ENCODE measurements at places on chromosomes 7 and 10.

DNA sequence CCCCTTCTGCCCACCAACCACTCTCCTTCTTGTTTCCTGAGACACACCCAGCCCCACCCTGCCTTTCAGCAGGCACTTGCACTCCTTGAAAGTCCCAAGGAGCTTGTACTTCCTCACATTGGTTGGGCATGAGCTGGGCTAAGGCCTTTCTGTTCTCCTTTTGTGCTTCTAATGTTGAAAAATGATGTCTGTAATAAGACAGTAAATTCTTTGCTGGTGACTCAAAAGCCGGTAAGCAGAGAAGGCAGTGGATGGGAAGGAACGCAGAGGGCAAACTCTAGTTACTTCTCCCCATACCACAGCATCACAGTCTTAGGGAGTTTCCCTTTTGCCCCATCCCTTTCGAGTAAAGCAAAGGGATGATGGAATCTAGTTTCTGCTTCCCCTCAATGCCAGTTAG is 185.6 kb downstream of the PLXNA4 start:
- DNase-seq: no peak

GRCh38 chr10:91103384-91104192 is 116.9 kb upstream of the PCGF5 start:
- no peak for DNase-seq

DNA sequence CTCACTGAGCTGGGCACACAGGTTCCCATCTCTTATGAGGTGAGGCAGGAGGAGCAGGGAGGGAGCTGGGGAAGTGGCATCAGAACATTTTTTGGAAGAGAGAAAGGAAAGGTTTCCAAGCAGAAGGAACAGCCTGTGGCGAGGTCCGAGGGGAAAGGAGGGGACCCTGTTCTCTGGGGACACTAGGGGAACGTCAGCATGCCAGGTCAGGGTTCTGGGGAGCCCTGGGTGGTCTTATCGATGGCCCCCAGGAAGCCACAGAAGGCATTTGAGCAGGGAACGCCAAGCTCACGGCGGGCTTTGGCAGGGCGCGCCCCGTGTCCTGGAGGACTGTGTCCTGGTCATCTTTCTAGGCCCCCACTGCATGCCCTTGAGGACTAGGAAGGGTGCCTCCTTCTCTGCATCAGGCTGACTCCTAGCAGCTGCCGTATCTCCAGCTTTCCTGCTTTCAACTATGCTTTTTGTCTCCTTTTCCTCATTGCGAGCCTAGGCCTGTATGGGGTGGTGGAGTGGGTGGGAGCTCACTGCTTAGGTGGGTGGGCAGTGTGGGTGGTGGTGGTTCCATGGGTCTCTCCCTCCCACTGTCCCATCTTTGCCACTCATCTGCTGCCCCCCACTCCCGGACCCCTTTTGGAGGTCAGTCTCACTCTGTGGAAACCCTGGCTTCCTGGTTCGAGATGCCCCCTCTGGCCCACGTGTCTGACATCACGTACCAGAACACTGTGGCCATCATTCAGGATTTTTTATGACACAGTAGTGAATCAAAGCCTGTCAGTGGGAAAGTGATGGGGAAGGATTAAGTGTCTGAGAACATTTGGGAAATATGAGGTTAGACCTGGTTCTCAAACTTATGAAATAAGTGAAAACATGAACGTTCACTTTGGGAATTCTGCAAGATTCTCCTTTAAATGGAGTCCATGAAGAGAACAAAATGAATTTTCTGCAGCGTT is 89.1 kb downstream of the CUX1 start:
- no peak for DNase-seq

DNA sequence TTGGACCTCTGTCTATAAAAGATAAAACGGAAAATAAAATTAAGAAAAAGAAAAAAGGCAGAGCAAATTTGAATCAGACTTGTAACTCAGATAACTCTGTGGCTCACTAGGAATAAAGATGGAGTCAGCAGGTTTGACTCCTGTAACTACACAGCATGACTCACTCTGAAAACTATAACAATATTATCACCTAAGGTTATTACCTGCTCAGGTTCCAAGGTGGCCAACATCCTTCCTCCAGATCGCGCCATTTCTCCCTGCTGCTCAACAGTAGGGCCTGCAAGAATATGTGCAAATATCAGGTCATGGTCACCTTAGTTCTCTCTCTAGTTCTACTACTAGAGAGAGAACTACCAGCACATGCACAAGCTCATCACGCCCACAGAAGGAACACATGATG is 30.0 kb downstream of the ALDH18A1 start:
- DNase-seq: no peak

Measured in stimulated activated CD4-positive, alpha-beta T cell treated with anti-CD3 and anti-CD28 coated beads, Interleukin-1b, Interleukin-23, amount 100 ng/mL, for 24 hours (primary cell).